ENCODE measurements at places on chromosomes 1 and 21. TPM values are rescaled to one million over a fixed set of nuclear protein-coding genes. Genes with fewer than 3 reads are reported as not detected.

DNA sequence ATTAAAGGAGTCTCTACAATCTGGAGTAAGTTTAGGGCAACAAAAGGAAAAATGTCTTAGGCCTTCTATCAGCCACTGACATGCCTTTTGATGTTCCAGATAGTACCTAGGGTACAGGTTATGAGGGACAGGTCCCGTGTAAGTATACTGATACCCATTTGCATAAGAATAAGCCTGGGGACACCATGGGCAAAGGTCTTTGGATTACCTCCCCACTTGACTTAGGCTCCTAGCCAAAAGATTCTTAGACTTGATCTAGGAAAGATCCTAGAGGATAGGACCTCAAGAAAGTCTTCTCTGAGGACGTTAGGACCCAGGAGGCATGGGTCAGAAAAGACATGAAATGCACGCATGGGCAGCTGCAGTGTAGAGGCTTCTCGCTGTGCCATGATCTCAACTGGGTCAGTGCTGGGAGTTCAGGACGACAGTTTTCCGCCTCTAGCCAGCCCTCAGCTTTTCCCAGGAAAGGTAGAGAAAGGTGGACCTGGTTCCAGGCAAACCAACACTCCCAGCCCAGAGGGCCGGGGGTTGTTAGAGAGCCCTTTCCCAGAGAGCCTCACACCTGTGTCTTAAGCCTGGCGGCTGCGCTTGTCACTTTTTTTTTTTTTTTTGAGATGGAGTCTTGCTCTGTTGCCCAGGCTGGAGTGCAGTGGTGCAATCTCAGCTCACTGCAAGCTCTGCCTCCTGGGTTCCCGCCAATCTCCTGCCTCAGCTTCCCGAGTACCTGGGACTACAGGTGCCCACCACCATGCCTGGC, 26.6 kb downstream of the MSTO1 start:
- DNase-seq, result no peak

DNA sequence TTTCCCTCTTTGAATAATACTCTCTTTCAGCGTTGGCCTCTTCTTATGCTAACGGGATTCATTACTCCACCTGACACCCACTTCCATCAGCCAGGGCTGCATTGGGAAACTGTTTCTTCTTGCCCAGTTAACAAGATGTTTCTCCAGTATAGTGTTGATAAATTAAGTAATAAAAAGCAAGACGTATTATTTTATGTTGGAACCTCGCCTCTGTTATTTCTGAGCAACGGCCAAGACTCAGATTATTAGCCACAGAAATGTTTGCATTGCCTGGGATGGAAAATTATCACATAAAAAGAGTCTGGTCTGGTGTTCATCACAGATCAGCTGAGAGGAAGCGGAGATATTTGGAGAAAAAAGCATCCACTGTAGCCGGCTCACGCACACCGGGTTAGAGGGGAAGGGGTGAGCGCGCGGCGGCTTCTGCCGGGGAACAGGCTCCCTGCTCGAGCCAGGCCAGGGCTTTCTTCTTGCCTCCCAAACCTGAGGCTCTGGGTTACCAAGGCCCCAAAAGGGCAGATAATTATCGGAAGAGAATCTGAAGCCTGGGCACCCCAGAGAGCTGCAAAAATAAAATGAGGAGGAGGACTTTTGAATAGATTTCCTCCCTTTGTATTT, 189.5 kb downstream of the PRDM16 start:
- DNase-seq, result no peak

GRCh38 chr1:69171248-69171647, 396.5 kb upstream of the LRRC7 start:
- DNase-seq, result no peak

GRCh38 chr21:43267391-43268085, 98.7 kb downstream of the CRYAA start:
- no peak for DNase-seq

DNA sequence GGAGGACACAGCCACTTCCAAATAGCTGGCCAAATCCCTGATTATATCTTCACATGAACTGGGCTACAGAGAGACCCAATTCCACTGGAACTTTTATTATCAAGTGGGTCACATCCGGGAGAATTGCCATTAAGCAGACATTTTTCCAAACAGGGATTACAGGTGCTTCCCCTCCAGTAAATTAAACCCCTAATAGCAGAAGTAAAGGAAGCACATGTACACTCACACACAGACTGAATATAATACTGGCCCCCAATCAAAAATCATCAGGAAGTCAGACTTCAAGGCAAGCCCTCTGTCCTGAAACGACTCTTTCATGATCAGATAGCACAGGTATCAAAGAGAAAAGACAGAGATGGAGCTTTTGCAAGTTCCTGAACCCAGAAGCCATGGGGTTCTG, 118.6 kb upstream of the PPP2R5A start:
- no peak for DNase-seq

DNA sequence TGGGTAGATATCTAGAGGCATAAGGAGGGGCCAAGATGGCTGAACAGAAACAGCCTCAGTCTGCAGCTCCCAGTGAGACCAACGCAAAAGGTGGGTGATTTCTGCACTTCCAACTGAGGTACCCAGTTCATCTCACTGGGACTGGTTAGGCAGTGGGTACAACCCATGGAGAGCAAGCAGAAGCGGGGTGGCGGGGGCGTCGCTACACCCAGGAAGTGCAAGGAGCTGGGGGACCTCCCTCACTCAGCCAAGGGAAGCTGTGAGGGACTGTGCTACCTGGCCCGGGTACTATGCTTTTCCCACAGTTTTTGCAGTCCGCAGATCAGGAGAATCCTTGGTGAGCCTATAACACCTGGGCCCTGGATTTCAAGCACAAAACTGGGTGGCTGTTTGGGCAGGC, 26.0 kb downstream of the KIFAP3 start:
- DNase-seq, result no peak

GRCh38 chr1:143661418-143662101, 310.2 kb downstream of the FAM72C start:
- no peak for DNase-seq

DNA sequence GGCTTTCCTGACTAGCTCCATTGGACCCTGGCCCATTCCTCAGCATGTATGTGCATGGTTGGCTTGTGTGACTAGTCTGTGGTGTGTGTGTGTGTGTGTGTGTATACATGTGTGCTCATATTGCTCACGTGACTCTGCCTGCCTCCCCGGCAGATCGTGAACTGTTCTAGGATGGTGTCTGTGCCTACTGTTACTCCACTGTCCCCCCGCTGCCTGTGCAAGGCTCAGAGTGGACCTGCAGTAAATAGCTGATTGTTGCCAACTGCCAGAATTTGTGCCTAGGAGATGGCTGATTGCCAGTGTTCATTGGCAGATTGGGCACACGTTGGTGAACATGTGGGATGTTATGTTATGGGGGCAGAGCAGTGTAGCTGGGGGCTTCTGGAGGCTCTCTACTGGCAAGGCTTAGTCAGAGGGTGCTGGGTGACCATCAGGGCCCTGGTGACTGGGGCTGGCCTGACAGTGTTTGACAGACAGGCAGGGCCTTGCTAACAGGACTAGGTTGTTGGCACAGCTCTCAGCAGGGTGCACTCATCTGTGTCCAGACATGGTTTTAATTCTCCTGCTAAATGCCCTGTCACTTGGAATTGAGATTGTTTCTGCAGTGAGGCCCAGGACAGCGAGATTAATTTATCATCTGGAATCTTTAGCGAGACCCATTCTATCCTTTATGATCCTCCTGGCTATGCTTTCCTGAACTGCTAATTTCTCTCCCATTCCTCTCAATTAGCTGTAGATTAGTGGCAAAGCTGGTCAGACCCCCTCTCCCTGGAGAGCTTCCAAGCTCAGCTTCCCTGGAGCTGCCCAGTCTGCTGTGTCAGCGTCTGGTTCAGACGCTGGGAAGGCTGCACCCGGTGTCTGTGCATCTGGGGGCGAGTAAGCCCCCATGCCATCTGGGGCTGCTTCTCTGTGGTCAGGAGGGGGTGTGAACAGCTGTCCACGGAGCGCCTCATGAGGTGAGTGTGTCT, 20.8 kb downstream of the SLC6A17 start:
- no peak for DNase-seq

DNA sequence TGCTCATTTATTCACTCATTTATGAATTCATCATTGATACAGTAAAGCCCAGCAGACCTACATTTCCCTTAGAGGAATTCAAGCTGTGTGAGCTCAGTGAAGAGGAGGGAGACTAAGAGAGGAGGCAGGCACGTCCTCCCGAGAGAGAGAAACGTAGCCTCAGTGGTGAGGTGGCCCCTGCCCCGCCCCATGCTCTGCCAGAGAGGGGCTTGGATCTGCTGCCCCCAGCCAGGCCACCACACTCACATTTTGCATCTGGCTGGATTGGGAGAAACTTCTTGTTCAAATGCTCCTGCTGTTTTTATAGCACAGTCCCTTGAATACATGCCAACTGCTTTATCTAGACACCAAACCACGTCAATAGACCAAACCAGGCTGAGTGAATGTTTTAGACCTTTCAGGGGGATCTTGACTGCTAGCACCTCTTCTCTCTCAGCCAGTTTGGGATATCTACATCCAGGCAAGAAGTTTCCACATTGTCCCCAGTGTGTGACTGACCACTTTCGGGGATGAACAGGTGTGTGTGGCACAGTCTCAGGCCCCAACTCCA, 67.7 kb upstream of the AJAP1 start:
- DNase-seq, result peak; percentile 31

GRCh38 chr1:59556398-59556797, 258.4 kb upstream of the HOOK1 start:
- no peak for DNase-seq

- no peak for DNase-seq
These were observed 546.4 kb downstream of the OMA1 start for GRCh38 chr1:58000116-58000515.

DNA sequence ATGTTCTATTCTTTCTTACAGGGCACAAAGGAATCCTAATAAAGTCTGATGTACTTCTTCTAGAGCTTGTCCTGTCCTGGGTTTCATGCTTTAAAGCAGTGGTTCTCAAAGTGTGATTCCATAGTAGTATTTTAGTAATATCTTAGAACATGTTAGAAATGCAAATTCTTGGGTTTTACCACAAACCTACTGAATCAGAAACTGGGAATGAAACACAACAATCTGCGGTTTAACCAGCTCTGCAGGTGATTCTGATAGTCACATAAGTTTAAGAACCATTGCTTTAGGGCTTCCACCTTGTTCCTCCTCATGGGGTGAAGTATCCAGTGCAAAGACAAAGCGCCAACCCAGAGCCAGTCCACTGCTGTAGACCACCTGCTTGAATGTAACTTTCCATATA, 41.1 kb downstream of the NGF start:
- DNase-seq, result no peak

Gene FCMR
- total RNA-seq, result 1.3 TPM

Gene TSPEAR
- 0.06 TPM for total RNA-seq

Gene CBR3
- 31.9 TPM for total RNA-seq

Gene CTH
- 2.0 TPM for total RNA-seq

Gene FHAD1
- not detected for total RNA-seq

Gene DNALI1
- 0.23 TPM for total RNA-seq

Gene SIM2
- 0.36 TPM for total RNA-seq

Gene SERTAD4
- 17.6 TPM for total RNA-seq
